ENCODE measurements at places on chromosomes 2 and 18.

DNA sequence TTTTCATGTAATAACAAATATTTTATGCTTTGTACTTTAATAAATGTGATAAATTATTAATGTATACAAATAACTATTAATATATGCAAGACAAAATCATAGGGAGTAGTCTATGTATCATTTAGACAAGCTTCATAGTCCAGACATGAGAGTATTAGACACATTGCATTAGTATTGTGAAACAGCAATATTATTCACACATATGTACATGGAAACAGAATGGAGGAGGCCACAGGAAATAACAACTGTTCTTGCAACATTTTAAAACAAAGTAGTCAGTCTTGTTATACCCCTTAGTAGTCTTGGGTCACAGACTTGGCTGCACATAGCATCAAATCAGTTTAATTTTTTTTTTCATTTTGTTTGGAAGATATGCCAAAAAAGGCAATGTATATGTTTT lies 15.8 kb downstream of the DSC1 start:
- no peak for DNase-seq

GRCh38 chr2:20198001-20198400 lies 26.9 kb downstream of the SDC1 start:
- no peak for DNase-seq

GRCh38 chr2:88054782-88055370 lies 707 bp downstream of the KRCC1 start:
- peak; percentile 47 for DNase-seq

- DNase-seq, result no peak
Measured at GRCh38 chr2:174856447-174856846, 92.2 kb upstream of the CHRNA1 start.

DNA sequence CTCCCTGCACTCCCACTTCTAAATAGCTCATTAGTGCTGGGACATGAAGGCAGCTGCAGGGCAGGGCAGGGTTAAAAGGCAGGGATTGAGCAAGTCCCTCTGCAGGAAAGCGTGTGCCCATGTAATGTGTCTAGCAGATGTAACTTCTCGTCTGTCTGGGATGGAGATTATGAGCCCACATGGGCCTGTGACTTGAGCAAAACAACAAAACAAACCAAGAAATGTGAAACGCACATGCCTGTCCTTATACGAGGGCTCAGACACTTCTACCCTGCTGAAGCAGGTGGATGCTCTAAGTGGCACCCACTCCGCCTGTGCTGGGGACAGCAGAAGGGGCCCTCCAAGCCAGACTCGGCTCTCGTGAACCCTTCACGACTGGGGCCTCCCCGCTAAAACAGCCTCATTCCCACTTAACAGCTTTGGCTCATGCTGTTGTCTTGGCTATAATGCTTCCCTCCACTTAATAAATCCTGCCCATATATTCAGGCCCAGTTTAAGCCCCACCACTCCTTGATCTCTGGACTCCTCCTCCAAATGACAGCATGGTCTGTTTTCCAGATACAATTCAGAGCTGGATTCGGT lies 40.9 kb downstream of the TMEM247 start:
- DNase-seq, result no peak

GRCh38 chr18:24341361-24341760 lies 56.3 kb downstream of the OSBPL1A start:
- DNase-seq, result no peak

GRCh38 chr18:7566244-7566566 lies 911 bp upstream of the PTPRM start:
- DNase-seq, result no peak

DNA sequence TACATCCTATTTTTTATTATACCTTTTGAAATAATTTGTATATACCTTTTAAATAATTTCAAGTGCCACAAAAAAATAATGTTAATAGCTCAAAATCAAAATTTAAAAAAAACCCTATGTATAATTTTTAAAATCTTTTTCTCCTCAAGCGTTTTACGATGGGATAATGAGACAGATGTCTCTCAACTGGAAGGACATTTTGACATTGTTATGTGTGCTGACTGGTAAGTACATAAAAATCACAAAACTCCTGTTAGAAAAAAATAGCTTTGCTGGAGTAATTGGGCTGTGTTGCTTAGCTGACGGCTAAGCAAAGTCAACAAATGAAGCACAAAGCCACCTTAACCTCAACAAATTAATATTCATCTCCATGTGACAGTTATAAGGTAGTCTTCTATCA lies 198.0 kb upstream of the SIX3 start:
- no peak for DNase-seq

GRCh38 chr18:36274083-36274715 lies 23.3 kb upstream of the FHOD3 start:
- no peak for DNase-seq

DNA sequence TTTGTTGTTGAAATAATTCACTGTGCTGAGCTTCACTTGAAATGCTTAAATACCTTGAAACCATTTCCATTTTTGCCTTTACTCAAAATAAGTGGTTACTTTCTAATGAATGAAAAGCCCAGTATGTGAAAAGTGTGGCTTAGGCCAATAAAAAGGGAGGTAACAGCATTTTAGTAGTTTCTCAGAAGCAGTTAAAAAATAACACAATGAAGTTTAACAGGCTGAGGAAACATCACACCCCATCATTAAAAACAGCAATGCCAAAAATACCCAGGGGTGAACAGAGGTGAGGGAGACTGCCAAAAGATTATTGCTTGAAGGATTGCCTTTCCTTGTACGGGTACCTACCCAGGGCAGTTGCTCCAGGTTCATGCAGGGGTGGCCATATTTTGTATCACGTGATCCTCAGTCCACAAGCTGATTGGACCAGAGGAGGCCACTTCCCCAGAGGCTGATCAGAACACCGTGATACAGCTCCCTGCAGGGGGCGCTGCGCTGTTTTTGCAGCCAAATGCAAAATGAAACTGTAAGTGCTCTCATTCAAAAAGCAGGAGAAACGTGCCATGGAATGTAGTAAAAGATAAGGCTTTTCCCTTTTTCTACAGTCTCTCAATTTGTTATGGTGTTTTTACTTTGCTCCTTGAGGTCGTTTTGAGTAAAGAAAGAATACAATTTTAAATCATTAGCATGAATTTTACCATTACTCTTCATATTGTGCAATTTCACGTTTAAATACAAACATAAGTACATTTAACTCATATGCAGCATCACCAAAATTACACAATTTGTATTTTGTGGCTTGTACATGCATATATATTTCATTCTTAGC lies 70.2 kb upstream of the SH3BP4 start:
- peak; percentile 75 for DNase-seq

DNA sequence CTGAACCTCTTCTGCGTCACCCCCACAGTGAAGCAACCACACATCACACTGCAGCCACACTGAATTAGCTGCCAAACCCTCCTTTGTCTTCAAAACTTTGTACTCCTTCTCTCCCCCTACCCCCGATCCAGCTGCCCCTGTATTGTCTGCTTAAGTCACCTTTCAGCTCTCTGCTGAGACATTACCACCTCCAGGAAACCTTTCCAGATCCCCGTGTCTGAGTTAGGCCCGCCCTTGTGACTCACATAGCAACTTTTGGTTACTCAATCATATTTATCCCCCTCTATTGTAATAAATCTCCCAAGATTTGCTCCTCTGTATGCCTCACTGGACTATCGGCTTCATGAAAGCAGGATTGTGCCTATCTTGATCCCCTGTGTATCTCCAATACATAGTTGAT lies 82.8 kb upstream of the CDCA7 start:
- DNase-seq, result no peak

GRCh38 chr2:127558911-127559310 lies 23.4 kb downstream of the MYO7B start:
- no peak for DNase-seq

DNA sequence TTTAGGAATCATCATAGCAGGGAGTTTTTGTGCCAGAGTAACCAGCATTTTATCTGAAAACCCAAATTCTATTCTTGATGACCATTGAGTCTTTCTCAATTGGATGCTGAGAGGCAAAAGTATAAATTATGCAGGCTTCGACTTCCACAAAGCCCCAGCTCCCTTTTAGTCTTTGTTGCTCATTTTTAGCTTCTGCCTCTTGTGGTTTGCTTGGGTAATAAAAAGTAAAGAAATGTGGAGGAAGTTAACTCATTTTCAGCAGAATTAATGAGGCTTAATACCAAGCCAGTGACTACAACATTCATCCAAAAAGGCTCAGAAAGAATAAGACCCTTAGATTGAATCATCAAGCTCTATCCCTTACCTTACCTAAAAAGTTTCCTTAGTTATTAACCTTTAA lies 18.6 kb downstream of the ERMN start:
- DNase-seq, result peak; percentile 71

- peak; percentile 53 for DNase-seq
Measured at GRCh38 chr2:143907801-143908200, 612.1 kb downstream of the ZEB2 start.

DNA sequence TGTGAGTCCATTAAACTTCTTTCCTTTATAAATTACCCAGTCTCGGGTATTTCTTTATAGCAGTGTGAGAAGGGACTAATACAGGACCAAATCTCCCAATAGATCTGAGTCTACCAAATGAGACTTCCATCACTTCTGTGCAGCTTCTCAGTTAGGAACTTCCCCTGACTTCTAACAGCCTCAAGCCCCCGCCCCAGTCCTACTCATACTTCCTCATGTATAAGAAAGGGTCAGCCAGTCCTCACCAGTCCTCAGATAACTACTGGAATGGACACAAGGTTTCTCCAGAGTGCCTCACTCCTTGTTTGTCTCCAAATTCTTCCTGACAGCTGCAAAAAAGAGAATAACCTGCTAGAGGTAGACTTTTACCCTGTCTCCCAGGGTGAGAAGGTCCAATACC lies 19.5 kb downstream of the TTC32 start:
- no peak for DNase-seq

GRCh38 chr2:11904029-11904428 lies 157.6 kb downstream of the LPIN1 start:
- DNase-seq, result no peak

DNA sequence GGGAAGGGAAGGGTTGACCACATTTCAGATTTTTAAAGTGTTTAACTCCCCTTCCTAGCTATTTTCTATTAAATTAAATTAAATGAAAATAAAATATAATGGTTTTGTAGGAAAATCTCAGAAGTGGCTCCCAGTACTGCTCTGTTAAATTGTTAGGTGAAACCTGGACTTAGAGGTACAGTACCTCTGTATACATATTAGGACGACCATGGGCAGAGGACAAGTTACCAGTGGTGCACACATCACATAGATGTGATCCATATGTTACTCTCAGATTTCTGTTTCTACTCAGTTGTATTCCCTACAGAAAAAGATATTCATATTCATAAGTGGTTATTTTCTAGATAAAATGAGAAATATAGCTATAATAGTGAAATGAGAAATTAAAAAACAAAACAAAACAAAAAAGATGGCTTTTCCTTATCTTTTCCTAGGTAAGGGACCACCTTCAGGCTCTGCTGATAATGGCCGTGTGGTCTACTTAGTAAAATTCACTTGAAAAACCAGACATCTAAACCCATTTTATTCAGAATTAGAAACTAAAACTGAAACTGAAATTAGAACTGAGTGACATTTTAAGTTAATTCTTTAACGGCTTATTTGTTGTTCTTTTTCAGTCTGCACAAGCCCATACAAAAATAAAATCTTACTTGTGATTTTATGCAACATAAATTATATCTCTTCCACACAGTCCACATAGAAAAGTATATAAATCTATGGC lies 832.5 kb upstream of the CHAC2 start:
- no peak for DNase-seq

- DNase-seq, result no peak
Measured at GRCh38 chr2:224994242-224994823, 47.9 kb downstream of the DOCK10 start.

DNA sequence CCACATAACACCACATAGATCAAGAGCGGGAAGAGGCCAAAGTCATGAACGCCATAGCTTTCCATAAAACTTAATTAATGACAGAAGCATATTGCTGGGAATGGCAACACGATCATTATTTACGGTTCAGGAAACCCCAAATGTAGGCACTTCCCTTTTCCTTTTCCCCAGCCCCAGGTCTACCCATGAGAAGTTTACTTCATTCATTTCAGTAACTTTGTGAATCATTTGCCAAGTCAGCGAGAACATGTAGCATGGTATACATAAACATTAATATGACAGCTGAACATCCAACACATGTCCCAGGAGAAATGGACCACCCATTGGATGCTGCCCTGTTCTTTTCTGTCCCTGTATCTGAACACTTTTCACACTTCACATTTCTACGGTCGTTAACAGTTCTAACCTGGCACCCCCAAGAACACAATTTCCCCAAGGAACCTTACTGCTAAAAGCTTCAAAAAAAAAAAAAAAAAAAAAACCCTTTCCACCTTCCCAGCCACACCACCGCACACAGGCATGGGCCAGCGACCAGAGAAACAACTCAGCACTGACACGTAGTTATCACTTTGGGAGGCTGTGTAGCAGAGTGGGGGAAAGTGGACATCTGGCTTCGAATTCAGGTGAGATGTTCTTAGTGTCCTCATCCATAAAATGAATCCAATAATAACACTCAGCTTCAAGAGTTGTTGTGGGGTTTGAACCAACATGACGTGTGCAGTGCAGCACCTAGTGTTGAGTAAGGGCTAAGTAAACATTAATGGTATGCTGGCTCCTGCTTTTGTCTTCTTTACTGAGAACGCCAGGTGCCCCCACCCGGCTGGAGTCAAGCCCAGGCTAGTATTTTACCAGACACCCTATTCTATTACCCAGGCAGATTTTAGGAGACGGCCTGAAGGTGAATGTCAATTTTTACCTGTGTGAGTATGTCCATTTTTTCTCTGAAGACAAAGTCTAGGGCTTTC lies 371.5 kb downstream of the LNPK start:
- no peak for DNase-seq

DNA sequence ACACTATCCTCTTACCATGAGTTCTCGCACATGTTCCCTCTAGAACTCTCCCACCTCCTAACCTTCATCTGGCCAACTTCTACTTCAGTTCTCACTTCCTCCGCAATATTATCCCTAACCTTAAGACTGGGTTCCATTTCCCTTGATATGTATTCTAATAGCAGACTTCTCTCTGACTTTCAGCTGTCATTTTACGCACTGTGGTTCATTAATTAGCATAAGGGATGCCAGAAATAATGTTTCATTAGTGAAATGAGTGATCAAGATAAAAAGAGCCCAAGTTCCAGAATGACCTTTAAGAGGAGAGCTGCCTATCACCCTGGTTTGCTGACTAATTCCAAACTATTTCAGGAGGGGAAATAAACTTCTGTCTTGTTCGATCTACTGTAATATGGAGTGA lies 108.6 kb upstream of the CCDC150 start:
- DNase-seq, result no peak

- DNase-seq, result no peak
Measured at GRCh38 chr2:190947141-190947540, 66.5 kb downstream of the GLS start.

GRCh38 chr2:36416370-36417165 lies 61.0 kb downstream of the CRIM1 start:
- no peak for DNase-seq

GRCh38 chr2:118698564-118698963 lies 148.9 kb downstream of the EN1 start:
- no peak for DNase-seq

GRCh38 chr2:108884619-108885018 lies 98.0 kb downstream of the CCDC138 start:
- DNase-seq, result no peak

DNA sequence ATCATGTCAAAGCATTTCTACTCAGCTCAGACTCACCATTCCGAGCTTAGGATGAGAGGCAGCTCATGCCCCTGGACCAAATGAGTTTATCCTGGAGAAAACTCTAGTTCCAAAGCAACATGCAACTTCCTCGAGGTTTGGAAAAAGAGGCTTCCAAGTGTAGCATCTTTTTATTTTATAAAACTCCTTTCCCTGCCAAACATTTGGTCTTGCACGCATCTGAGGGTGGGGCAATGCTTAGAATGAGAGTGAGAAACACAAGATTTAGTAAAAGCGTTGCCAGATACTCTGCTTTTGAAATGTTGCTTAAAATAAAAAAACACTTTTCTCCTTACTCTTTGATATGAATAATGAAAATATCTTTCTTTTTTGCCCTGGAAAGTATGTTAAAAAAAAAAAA lies 151.5 kb downstream of the NCKAP5 start:
- DNase-seq, result no peak

Measured in fibroblast of skin of right quadriceps (primary cell).